ENCODE measurements at places on chromosomes 11 and 22.

DNA sequence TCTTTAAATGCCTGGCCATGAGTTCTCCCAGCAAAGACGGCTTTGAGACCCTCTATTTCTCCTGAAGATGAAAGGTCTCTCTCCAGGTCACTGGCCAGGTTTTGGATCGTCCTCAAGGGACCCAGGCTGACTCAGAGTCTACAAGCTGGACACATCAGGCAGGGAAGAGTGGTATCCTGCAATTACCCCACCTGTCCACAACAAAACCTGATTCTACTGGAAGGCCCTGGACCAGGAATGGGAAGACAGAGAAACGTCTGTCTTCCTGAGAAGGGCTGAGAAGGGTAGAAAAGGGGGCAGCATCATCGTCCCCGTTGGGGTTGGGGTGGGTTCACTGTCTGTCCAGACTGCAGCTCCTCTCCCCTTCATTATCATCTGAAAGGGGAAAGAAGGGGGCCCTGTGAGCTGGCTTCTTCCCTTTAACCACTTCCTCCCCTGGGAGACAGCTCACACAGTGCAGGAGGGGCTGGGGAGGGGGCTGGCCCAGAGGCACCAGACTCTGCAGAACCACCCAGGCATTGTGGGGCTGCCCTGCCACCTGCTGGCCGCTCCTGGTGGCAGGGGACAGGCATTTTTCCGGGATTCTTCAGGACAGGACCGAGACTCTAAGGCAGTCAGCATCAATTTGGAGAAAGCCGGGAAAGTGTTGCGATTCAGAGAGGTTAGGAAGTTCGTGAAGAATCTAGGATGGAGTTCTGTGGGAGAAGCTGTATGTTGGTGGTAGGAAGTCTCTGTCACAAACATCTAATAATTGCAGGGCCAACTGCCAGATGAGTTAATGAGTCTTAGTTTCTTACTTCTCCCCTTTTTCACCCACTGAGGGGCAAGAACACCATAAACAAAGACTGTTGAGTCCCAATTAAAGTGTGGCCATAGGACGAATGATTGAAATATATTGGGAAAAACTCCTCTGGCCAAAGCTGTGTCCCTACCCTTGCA lies 57.6 kb downstream of the SYN3 start:
- DNase-seq, result peak; percentile 41

DNA sequence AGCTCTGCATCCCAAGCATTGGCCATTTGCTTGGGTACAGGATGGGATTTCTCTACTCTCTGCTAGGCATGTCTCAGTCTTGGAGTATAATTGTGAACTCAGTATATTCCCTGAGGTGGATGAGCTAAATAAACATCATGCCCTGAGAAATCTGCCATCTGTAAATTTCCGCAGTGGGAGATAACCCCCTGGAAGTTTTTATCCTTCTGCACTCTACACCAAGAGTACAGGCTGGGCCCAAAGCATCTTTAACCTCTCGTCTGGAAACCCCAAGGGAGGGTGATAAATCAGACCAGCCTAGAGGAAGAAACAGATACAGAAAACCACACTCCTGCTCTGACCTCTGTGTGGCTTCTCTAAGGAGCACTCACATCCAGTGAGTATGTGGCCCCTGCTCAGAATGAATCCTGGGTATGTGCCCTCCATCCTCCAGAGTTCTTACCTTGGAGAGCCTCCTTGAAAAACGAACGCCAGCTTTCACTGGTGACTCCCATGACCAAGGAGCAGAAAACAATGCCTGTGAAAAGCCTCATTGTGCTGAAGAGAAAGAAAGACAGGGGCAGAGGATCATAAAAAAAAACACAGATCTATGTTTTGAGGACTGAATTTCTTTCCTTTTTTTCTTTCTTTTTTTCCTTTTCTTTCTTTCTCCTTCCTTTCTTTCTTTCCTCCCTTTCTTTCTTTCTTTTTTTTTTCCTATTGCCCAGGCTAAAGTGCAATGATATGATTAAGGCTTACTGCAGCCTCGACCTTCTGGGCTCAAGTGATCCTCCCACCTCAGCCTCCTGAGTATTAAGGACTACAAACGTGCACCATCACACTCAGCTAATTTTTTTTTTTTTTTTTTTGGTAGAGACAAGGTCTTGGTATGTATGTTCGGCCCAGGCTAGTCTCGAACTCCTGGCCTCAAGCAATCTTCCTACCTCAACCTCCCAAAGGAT lies 938 bp downstream of the SAA4 start:
- DNase-seq, result no peak

- no peak for DNase-seq
Observed at GRCh38 chr11:31254415-31254814, 115.1 kb downstream of the DCDC1 start.

- DNase-seq, result no peak
Observed at GRCh38 chr11:70456921-70457532, 58.7 kb downstream of the CTTN start.

DNA sequence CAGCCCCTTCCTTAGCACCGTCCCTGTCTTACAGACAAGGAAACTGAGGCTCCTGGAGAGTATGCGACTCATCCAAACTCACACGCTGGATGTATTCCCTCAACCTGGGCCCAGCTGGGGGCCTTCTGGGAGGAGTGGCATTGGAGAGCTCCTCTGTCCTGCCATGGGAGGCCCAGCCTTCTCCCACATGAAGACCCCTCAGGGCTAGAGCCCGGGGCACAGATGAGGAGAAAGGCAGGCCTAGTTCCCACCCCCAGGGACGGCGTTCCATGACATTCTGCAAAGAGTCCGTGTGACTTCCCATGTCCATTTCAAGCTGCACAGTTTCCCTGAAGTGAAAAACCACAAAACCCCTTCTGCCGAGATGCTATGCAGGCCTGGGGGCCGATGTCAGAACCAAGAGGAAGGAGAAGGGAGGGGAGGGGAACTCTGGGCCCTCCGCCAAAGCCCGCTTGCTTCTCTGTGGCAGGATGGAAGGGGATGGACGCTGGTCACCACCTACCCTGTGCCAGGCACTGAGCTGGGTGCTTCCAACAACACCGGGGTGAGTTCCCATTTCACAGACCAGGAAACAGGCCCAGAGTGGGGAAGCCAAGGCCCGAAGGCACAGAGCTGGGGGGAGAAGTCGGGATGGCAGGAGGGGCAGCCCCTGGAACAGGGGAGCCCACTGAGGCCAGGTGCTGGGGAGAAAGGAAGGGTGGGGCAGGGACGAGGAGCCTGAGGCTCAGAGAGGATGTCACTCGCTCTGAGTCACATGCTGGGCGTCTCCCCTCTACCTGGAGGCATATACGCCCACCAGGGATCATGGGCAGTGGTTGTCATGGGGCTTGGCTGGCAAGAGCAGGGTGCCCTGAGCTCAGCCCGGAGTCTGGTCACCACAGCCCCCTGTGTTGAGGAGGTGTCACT lies 15.7 kb downstream of the RAC2 start:
- DNase-seq, result no peak

DNA sequence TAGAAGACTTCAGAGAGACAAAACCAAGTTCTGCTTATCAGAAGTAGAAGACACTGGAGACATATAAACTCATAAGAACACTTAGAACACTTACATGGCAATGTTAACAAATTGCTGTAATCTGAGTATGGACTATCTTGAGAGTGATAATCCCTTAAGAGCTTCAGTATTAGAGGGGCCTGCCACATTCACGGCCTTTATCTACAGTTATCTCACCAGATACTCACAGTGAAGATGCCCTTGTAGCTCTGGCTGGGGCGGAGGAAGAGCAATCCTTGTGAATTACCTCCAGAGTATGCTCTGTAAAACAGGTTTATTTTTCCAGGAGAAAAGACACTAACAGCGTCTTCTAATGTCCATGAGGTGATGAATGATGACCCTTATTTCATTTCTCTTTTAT lies 762.8 kb downstream of the FAM181B start:
- no peak for DNase-seq

DNA sequence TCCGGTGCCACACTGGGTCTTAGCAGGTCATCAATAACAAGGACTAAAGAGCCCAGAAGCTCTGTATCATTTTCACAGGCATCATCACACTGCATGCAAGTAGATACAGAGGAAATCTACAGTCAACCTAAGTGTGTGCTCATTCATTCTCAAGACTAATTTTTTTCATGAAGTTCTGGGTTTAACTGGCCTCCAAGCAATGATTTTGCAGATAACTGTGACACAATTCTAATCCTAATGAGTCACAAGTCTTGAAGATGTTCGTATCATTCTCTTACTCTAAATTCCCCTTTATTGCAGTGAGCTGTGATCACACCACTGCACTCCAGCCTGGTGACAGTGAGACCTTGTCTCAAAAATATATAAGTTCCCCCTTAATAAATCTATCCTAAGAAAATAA lies 2.5 kb downstream of the OR52W1 start:
- no peak for DNase-seq

DNA sequence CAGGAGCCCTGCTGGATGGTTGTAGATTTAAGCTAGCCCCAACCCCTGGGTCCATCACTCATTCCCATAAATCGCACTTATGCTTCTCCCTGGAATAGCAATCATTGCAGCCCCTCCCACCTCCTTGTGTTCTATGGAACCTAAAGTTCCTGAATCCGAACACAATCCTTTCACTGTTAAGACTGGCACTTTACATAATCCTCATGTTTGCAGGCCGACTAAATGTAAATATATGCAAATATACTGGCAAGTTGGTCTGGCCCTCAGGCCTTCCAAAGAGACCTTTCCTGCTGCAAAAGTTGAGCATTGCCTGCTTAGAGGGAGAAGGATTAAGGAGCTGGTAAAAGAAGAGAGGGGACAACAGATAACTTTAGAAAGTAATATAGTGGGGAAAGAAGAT lies 892.9 kb downstream of the OPCML start:
- DNase-seq, result no peak

DNA sequence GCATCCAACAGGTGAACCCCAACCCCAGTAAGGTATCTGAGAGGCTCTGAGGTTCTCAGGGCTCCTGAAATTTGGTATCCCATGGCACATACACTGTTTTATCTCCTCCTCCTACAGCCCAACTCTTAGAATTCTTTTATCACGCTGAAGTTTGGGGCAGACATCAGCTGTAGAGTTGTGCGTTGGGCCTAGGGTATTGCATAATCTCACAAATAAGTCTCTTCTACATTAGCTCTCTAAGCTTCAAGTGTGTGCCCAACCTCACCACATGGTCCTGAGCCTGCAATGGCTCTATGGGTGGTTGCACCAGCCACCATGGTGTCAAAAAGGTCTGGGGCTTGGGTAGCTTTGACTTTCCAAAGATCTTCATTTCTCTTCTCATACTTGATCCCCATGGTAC lies 603.0 kb downstream of the BUD13 start:
- no peak for DNase-seq

DNA sequence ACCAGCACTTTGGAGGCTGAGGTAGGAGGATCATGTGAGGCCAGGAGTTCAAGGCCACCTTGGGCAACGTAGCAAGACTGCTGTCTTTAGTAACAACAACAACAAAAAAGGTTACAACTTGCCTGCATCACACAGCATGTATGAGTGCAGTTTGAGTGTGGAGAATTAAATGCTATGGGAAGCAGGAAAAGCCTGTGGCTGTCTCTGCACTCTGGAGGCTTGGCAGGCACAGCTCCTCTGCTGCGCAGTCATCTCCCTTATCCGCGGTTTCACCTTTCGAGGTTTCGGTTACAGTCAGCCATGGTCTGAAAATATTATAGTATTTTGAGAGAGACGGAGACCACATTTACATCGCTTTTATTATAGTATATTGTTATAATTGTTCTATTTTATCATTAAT lies 2.9 kb downstream of the MICAL2 start:
- no peak for DNase-seq

DNA sequence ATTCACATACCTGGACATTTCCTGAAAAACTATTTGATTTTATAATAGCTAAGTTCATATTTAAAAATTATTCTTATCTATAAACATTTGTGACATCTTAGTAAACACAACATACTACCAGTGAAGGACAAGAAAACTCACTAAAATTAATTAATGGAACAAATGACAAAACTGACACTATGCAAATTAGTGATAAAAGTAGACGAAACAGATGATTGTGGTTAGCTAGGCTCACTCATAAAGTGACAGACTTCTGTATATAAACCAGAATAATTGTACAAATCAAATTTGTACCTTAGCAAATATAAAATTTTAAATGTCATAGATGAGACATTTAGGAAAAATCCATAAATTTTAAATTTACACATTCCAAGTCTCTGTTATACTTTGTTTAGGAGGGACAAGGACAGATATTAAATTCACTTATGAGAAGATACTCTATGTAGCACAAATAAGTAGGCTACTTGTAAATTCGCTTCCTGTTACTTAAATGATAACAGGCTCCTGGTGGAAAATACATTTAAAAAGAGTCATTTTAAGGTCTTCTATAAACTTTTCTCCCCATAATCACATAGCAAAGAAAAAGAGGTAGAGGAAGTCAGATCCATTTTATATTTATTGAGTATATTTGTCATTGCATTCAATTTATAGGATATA lies 81.2 kb downstream of the KIF18A start:
- DNase-seq, result no peak

- DNase-seq, result no peak
Observed at GRCh38 chr11:118892514-118892913, 8.8 kb downstream of the CXCR5 start.
